ENCODE measurements at places on chromosomes 7 and 10.

DNA sequence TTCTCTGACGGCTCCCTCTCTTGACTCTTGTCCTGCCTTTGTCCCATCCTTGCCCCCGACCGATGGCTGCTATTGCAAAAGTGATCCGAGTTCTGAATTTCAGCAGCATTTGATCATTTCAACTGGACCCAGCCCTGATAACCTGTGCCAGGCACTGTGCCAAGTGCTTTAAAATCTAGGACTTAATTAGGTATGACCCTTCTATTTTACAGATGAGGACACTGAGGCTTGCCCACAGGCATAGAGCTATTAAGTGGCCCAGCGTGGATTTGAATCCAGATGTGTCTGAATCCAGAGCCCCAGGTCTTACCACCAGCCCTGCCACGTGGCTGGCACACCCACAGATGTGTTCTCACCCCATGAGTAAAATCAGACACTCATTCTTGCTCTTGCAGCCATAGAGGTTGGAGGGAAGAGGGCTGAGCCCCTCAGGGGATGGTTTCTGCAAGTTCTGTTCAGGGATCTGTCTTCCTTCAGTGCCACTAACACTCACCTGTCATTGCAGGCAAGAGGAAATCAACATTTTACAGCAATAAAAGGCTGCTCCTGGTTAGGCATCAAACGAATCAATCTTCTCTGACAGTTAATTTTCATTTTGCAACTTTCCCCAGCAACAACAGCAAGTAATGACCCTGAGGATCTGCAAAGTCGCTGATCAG lies 101.2 kb downstream of the GRID1 start:
- DNase-seq: no peak

DNA sequence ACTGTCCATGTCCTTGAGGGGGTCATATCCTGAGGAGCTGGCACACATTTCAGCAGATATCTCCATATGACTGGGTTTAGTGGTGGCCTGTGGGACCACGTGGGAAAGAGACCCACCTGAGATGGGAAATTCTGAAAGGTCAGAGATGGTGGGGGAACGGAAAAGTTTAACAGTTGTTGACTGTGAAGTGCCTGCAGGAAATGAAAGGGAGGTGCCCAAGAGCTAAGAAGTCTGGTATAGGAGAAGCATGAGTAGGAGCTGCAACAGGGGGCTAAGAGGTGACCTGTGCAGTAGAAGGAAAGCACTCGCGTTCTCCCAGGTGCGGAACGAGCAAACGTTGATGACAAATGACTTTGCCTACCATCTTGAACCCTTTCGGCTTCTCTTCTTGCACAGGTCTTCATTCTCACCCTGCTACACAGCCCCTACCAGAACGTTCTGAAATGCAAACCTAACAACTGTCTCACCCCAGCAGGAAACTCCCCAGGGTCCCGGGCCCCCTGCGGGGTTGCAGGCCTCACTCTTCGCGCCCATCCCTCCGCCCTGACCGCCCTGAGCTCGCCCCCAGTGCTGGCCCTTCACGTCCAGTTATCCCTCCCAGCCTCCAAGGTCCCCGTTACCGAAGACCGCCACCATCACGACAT lies 9.8 kb upstream of the FXYD4 start:
- no peak for DNase-seq

DNA sequence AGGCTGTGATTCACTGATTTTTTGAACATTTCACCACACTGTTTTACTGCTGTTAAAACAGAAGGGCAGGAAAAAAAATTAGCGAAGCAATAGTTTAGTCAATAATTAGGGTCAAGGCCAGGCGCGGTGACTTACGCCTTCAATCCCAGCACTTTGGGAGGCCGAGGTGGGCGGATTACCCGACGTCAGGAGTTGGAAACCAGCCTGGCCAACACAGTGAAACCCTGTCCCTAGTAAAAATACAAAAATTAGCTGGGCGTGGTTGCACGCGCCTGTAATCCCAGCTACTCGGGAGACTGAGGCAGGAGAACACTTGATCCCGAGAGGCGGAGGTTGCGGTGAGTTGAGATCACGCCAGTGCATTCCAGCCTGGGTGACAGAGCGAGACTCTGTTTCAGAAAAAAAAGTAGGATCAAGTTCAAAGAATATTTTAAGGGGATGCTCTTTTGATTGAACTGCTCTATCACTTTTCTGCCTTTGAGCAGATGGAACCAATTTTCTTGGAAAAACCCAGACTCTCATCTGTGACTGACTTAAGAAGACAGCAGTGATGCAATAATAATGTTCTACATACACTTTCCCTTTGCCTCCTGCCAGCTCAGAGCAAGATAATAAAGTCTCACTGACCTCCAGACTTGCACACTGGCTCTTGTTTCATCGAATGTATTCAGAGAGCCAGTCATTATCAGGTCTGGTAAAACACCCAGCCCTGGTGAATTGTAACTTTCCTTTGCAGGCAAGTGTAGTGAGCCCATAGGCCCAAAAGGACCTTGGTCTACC lies 1.6 kb upstream of the PPA1 start:
- DNase-seq: no peak

DNA sequence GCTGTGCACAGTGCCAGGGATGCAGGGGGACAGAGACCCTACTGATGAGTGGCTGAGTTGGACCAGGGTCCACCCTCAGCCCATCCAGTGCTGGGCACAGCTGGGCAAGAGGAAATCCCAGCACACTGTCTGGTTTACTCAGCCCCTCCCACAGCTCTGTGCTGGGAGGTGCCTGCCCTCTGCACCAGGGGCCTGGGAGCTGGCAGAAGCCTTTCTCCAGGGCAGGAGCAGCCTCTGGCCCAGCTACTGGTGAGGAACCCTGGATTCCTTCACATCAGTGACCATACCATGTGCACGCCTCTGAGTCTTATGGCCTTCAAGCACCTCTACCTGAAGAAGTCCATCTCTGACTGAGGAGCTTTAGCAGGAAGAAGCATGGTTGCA lies 25.9 kb upstream of the C10orf71 start:
- DNase-seq: no peak

DNA sequence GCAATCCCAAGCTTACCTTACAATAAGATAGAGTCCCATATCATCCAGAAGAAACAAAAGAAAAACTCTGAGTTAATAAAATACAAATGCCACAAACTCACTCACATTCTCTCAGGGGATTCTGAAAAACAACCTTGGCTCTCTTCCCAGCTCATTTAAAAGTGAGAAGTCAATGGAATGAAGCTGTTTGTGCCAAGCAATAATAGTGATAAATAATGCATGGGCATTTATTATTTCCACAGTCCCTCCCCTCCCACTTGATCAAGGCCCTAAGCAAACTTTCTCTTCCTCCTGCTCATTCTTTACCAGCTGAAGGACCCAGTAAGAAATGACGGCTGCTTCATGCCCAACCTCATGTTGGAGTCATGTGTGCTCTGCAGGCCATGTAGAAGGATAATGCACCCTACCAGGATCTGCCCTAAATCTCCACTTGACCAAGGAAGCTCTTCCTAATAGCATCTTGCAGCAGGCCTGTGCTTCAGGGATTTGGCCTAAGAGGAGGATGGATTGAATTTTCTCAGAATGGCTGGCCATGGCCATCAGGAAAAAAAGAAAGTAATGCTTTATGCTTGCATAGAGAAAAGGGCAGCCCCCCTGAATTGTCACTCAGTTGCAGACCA lies 451.3 kb downstream of the GPAM start:
- no peak for DNase-seq

DNA sequence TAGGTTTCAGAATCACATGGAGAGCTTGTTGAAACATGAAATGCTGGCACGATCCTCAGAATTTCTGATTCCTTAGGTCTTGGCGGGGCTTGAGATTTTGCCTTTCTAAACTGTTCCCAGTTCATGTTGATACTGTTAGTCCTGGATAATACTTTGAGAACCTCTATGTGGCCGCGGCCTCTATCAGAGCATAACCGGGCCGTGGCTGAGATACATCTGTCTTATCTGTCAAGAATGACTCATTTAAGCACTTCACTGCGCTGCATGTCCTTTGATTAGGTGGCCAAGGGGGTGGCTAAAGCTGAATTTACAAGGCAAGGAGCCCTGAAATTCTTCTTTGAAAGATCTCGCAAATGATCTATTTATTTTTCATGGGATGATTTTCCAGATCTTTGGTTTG lies 66.9 kb downstream of the GALNT17 start:
- DNase-seq: no peak

- no peak for DNase-seq
Observed at GRCh38 chr7:24343614-24344013, 59.6 kb downstream of the NPY start.

- no peak for DNase-seq
Observed at GRCh38 chr10:73841526-73842285, 30.3 kb upstream of the NDST2 start.

GRCh38 chr10:25063644-25064043 lies 47.2 kb downstream of the THNSL1 start:
- no peak for DNase-seq

DNA sequence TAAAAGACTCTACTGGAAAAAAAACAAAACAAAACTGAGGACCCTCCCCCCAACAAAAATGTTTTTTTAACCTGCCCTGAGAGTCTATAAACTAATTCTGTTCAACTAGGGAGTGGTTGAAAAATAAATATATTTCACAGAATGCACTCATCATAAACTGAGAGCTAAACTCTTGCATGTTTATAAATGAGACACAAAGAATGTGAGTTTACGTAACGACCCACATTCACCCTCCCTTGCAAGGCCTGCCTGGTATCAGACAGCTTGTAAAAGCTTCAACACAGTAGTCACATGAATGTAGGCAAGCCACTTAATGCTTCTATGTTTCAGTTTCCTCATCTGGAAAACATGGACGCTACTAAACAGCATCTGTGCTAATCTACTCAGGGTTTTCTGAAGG lies 50.3 kb downstream of the JAZF1 start:
- DNase-seq: no peak

Data from GM19239 (cell line).